ENCODE measurements at places on chromosomes 6 and 20.

GRCh38 chr20:61695741-61696140, 369.9 kb downstream of the TAF4 start:
- no peak for DNase-seq

DNA sequence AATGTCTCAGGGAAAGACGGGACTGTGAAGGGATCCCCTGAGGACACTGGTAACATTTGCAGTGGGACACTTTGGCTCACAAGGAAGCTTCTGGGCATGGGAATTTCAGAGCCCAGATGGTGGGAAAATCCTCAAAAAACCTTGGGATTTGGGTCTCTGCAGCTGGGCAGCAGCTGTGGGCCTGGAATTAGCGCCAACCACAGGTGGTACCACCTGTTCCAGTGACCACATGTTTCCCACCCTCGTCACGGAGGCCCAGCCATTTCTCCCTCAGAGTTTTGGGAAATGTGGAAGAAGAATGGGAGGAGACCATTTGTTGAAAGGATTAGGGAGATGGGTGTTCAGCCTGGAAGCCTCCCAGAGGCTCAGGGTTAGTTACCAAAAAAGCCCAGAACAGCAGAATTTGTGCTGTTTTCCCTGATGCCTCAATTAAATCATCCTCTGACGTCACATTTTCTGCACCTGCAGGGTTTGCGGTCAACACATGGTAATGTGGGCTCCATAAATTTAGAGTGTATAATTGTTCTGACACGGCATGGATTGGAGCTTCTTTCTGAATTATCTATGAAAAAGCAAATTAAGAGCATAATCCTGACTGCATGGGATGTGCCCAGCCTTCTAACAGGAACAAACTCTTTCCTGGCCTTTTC, 34.4 kb downstream of the EDN3 start:
- DNase-seq, result no peak

- DNase-seq, result no peak
Measured at GRCh38 chr20:7627734-7628663, 312.3 kb downstream of the HAO1 start.

DNA sequence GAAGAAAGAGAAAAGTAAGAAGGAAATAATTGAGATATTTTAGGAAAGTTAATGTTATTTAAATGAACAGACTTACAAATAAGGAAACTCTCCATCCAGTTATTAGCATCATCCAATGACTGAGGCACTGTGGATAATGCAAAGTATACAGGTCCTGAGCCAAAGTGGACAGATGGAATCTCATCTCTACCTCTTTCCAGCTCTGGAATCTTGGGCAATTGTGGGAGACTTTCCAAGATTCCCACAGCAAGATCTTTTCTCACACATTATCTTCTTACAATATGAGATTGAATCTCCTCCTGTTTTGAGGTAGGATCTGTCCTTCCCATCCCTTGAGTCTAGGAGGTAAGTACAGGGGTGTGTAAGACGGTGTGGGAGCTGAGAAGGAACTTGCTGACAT, 28.9 kb downstream of the HTR1E start:
- no peak for DNase-seq

GRCh38 chr20:57475388-57476083, 49.4 kb downstream of the CTCFL start:
- no peak for DNase-seq

DNA sequence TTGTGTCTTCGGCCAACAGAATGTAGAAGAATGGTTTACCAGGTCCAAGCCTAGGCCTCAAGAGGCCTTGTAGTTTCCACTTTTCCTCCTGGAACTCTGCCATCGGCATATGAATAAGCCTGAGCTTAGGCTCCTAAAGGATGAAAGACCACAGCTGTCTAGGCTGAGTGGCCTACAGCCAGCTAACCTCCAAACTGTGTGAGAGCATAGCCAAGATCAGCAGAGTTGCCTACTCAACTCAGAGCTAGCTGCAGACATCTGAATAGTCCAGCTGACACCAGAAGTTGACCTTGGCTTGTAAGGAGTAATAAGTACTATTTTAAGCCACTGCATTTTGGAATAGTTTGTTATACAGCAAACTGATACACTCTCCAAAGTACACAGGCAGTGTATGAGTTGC, 52.6 kb upstream of the SMIM29 start:
- no peak for DNase-seq

GRCh38 chr6:40436685-40437604, 150.2 kb downstream of the LRFN2 start:
- DNase-seq, result no peak

GRCh38 chr6:34370361-34370760, 22.1 kb downstream of the NUDT3 start:
- no peak for DNase-seq

GRCh38 chr20:51230727-51231126, 207.8 kb upstream of the KCNG1 start:
- DNase-seq, result no peak

DNA sequence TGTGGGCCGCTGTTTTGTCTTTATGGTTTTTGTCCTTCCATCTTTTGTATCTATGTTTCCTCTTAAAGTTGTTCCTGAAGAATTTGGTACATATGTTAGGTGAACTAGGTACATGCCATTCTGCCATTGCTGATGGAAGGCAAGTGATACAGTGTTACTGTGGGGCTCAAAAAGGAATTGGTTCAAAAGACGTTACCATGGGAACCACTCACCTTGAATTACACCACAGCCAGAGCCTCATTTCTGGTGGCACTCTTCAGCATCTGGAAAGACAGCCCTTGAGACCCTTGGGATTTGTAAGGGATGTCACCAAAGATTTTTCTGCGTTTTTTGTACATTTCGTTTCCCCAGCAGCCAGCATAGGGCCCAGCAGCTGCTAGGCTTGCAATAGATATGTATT, 31.9 kb downstream of the TMEM181 start:
- DNase-seq, result no peak

DNA sequence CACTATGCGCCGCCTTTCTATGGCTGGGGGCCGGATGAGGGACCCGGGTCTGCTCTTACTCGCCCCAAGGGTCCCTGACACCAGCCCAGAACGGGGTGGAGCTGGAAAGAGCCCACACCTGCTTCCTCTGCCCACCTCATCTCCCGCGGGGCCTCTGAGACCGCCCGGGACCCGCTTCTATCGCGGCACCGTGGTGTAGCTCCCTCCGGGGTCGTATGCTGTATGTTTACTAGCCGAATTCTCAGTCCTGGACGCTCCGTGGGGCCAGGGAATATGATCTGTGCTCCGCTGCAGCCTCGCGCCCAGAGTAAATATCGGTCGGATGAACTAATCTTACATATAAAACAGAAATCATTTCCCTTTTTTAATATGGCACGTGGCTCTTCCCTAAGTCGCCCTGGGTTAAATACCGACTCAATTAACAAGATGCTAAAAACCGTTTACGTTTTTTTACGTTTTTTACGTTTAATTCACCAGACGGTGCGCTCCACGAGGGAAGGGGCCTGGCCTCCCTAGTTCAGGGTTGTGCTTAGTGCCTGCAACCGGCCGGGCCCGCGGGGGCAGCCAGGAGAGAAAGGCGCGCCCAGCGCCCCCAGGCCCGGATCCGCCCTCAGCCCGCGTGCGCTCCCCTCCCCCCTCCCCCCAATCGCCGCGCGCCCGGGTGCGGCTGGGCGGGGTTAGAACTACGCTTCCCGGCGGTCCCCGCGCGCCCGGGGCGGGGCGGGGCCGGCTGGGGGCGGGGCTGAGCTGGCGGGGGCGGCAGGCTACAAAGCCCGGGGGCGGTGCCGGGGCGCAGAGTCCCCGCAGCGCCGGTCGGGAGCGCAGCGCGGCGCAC, at the start of gene RBM38:
RBM38 (plus strand) TSS at position 793 of the 835 bp plus-strand sequence. CDS start 186 bp downstream, outside the sequence.
- DNase-seq, result peak; percentile 74
